ENCODE measurements at places on chromosomes 12 and 14.

DNA sequence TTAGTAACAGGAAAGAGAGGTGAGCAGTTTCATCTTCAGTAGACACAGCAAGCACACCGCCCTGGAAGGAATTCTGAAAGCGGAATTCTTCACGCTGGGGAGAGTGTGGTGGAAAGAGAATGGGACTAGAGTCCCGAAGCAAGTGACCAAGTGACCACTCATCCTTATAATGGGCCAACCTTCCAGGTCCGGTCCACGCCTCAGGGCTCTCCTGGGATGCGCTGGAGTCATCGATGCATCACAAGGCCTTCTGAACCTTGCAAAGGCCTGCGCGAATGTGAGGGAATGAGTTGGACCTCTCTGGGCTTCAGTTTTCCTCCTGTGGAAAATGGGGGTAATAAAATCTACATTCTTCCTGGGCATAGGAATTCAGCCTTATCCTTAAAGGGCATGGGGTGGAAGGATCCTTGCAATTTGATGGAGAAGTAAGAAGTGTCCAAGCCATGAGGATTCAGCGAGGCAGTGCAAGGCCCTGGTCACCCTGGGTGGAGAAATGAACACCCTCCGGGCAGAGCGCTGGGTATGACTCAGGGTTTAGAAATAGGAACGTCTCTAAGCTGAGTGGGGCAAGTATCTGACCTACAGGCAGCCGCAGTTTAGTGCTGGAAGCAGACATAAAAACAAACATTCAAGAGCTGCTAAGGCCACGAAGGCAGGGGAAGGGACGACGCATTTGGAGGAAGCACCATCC is 97.7 kb downstream of the SETD3 start:
- no peak for DNase-seq

GRCh38 chr12:49948866-49949845 is 1.4 kb upstream of the AQP2 start:
- no peak for DNase-seq

DNA sequence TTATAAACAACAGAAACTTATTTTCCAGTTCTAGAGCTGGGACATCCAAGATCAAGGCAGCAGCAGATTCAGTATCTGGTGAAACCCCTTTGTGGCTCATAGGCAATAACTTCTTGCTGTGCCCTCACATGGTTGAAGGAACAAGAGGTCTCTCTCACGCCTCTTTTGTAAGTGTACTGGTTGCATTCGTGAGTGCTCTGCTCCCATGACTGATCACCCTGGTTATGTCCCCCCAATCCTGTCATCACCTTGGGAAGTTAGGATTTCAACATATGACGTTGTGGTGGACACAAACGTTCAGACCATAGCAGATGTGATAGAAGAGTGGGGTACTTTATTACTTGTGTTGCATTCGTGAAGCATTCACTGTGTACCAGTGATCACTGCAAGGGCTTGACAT is 184.0 kb downstream of the SRGAP1 start:
- DNase-seq: no peak

DNA sequence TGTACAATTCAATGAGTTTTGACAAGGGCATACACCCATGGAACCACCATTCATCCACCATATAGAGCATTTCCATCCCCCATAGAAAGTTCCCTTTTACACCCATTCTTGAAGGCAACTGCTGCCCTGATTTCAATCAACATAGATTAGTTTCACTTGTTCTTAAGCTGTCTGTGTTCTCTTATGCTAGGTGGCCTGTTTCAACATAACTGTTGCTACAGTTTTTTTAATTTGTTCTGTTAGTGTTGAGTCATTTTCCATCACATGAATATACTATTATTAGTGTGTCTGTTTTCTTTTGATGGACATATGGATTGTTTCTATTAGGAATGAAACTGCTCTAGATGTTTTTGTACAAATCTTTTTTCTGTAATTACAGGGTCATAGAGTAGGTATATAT is 123.4 kb downstream of the PTPRQ start:
- DNase-seq: no peak

DNA sequence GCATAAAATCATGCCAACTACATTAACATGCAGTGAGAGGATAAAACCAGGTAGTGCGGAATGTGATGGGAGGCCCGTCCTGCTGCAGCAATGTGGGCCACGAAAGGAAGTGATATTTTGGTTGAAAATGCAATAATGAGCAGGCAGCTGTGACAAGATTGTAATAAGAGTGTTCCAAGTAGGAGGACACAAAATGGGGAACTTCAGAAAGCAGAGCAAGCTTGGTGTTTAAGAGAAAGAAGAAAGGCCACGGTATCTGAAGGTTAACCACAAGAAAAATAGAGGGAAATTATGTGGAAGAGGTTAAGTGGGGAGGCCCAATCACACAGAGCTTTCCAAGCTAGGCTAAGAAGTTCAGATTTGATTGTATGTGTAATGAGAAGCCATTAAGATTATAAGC is 34.3 kb downstream of the OVCH1 start:
- no peak for DNase-seq

Data from stimulated activated CD4-positive, alpha-beta T cell treated with anti-CD3 and anti-CD28 coated beads, Interleukin-4, amount 100 ng/mL, for 4 hours (primary cell).